ENCODE measurements at places on chromosomes 16 and 17.

- no peak for DNase-seq
- peak overlapping the region; percentile 77 for H3K27ac ChIP-seq
- H3K4me1 ChIP-seq = peaks cover 25% of the 10 kb centered on the region
- H3K27me3 ChIP-seq = no peaks in the 10 kb centered on the region
- no peaks in the 10 kb centered on the region for H3K36me3 ChIP-seq
Observed at GRCh38 chr17:76718516-76718915, 7.8 kb upstream of the MXRA7 start.

DNA sequence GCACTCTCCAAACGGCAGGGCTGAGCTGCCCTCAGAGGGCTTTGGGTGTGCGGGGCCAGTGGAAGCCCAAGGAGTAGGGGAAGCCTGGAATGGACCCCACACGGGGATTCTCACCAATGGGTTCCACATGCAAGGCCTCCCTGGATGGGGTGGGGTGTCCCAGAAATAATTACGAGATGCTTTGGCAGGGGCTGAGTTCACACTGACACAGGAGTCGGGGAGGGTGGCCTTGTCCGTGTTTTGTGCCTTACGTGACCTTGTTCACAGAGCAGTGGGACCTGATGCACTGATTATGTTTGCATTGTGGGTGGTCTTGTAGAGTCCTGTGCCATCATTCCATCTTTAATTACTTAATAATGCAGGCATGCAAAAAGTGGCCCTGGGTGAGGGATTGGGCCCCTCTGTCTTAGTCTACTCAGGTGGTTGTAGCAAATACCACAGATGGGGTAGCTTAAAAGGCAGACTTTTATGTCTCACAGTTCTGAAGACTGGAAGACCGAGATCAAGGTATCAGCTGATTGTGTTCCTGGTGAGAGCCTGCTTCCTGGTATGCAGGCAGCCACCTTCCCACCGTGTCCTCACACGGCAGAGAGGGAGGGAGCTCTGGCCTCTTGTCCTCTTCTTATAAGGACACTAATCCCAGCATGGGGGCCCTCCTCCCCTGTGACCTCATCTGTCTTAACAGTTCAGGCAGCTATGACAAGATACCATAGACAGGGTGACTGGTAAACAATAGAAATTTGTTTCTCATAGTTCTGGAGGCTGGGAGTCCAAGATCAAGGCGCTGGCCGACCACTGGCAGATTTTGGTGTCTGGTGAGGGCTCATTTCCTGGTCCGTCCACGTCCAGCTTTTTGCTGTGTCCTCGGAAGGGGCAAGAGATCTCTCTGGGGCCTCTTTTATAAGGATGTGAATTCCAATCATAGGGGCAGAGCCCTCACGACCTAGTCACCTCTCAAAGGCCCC, 239.4 kb downstream of the IRF8 start:
- peaks cover 5% of the 10 kb centered on the region for H3K27me3 ChIP-seq

- peaks cover 18% of the 10 kb centered on the region for H3K36me3 ChIP-seq
- peaks cover 9% of the 10 kb centered on the region for H3K4me1 ChIP-seq
- no peak overlapping the region for H3K4me3 ChIP-seq
Observed at GRCh38 chr16:80743772-80744171, 60.6 kb downstream of the CDYL2 start.

DNA sequence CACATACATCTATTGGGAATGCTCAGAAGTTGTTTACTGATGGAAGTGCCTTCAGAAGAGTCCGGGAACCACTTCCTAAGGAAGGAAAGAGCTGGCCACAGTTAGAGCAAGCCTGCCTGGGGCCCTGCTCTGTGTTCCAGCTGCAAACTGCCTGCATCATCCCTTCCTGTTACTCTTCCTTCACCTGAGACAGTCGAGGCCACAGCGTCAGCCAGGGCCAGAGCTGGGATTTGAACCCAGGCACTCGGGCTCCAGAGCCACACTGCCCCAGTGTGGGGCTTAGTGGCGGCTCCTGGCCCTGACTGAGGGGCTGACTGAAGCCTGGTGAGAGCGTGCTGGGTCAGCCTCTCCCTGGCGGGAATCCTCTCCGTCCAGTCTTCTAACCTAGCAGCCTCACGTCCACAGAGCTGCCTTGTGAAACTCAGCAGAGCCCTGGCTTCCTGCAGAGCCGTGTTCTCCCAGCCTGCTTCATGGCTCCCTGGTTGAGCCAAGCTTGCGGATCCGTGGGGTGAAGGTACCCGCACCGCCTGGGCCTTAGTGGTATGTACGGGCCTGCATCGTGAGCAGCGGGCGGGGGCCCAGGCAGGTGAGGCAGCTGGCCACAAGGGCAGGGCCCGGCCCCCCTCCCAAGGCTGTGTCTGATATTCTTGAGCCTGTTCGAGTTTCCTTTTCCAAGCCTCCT, 4.6 kb upstream of the C17orf99 start:
- H3K36me3 ChIP-seq = peaks cover 8% of the 10 kb centered on the region
- H3K4me3 ChIP-seq = no peak overlapping the region
- peaks cover 76% of the 10 kb centered on the region for H3K4me1 ChIP-seq
- H3K27me3 ChIP-seq = no peaks in the 10 kb centered on the region
- DNase-seq = no peak

- no peaks in the 10 kb centered on the region for H3K27me3 ChIP-seq
- H3K36me3 ChIP-seq = no peaks in the 10 kb centered on the region
- no peaks in the 10 kb centered on the region for H3K4me1 ChIP-seq
- no peak for DNase-seq
- no peak overlapping the region for H3K27ac ChIP-seq
Observed at GRCh38 chr16:57955572-57956188, 15.2 kb downstream of the CNGB1 start.

DNA sequence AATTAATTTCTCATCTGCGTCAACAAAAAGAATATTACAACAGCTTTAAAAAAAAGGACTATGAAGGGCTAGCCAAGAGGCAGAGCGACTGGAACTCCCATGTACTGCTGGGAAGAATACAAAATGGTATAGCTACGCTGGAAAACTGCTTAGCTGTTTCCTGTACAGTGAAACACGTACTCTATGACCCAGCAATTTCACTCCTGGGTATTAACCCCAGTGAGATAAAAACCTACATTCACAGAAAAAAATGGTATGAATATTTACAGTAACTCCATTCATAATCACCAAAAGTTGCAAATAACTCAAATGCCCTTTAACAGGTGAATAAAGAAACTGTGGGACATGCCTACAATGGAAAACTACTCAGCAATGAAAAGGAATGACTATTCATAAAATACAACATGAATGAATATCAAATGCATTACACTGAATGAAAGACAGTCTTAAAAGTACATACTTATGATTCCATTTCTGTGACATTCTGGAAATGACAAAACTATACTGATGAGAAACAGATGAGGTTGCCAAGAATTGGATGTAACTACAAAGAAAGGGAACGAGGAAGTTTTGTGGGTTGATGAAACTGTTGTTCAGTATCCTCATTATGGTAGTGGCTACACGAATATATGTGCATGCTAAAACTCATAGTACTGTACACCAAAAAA, 27.6 kb downstream of the CMTM4 start:
- H3K27me3 ChIP-seq = no peaks in the 10 kb centered on the region
- H3K36me3 ChIP-seq = no peaks in the 10 kb centered on the region
- H3K4me1 ChIP-seq = no peaks in the 10 kb centered on the region
- no peak overlapping the region for H3K27ac ChIP-seq

GRCh38 chr16:75011634-75012307, 12.9 kb downstream of the ZNRF1 start:
- no peaks in the 10 kb centered on the region for H3K36me3 ChIP-seq
- no peak overlapping the region for H3K27ac ChIP-seq
- no peak for DNase-seq
- H3K27me3 ChIP-seq = no peaks in the 10 kb centered on the region
- no peak overlapping the region for H3K4me3 ChIP-seq

GRCh38 chr17:36943250-36944191, 5.2 kb upstream of the AATF start:
- peaks cover 45% of the 10 kb centered on the region for H3K27me3 ChIP-seq
- no peak for DNase-seq
- peaks cover 37% of the 10 kb centered on the region for H3K4me1 ChIP-seq

DNA sequence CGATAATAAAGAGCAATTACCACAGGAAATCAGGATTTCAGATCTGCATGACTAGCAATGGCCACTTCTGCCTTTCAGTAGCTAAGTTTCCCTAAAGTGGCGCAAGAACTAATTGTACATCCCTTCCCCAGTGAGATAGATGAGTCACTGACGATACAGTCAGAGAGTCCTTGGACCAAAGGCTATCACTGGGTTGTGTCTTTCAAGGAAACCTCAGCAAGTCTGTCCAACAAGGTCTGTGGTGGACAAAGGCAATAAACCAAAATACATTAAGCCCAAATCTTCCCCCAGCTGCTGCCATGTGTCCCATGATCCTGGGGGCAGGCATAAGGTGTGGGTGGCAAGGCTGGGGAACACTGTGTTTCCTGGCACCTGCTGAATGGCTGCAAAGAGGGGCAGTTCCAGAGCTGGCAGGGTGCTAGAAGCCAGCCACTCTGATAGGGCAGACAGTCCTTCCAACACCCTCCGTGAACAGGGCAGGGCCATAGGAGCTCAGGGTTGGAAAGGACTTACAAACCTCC, 20.5 kb upstream of the MTMR4 start:
- no peak for DNase-seq
- H3K36me3 ChIP-seq = no peaks in the 10 kb centered on the region
- no peak overlapping the region for H3K4me3 ChIP-seq
- H3K27me3 ChIP-seq = peaks cover 36% of the 10 kb centered on the region
- H3K27ac ChIP-seq = no peak overlapping the region
- peaks cover 8% of the 10 kb centered on the region for H3K4me1 ChIP-seq

DNA sequence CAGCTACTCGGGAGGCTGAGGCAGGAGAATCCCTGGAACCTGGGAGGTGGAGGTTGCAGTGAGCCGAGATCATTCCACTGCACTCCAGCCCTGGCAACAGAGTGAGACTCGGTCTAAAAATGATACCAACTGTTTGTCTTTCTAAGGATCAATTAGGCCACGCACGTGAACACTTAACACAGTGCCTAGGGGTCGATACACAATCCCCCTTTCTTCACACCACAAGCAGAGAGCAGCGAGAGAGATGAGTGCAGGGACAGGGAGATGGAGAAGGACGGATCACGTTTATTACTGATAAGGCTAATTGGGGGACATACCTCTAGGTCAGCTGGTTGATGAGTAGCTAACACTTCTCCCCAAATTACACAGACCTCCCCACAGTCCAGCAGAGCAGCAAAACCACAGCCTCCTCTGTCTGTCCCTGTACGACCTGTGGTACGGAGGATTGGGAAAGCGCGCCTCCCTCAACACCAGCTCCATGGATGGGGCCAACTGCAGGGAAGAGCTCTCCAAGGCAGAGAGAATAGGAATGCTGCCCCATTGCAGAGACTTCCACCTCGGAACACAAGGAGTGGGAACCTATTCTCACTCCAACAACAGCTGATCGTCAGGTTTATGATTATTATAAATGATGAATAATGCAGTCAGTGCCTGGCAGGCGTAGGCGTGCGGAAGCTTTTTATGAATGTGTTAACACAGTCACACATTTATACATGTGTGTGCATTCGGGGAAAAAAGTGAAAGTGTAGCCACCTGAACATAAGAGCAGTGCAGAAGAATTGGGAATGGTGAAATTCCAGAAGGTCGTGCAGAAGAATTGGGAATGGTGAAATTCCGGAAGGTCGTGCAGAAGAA, 155.1 kb downstream of the C16orf95 start:
- no peak for DNase-seq
- H3K4me3 ChIP-seq = no peak overlapping the region
- H3K36me3 ChIP-seq = no peaks in the 10 kb centered on the region
- H3K27ac ChIP-seq = no peak overlapping the region

GRCh38 chr16:27303256-27304100, 10.3 kb upstream of the IL4R start:
- no peaks in the 10 kb centered on the region for H3K27me3 ChIP-seq
- H3K27ac ChIP-seq = no peak overlapping the region
- H3K4me3 ChIP-seq = no peak overlapping the region
- H3K4me1 ChIP-seq = peaks cover 11% of the 10 kb centered on the region

All from naive thymus-derived CD8-positive, alpha-beta T cell (primary cell).